ENCODE measurements at places on chromosomes 5 and 9.

DNA sequence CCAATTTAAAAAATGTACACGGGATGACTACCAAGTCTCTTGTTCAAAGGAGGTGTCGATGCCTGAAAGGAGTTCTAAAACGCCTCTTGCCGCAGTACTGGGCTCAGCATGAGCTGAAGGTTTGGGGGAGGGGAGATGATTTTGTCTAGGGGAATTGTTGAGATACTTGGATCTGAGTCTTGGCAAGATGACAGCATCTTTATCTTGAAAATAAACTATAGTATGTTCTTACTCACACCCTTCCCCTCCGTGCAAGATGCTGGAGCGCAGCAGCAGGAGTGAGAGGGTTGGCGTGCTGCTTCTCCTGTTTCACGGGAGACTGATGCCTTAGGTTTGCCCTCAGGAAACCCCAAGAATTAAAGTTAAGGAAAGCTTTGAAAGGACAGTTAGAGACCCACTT is 47.3 kb downstream of the FAM78A start:
- no peak for DNase-seq

- no peak for DNase-seq
These were observed 251.1 kb downstream of the EBF1 start for GRCh38 chr5:158848634-158849033.

DNA sequence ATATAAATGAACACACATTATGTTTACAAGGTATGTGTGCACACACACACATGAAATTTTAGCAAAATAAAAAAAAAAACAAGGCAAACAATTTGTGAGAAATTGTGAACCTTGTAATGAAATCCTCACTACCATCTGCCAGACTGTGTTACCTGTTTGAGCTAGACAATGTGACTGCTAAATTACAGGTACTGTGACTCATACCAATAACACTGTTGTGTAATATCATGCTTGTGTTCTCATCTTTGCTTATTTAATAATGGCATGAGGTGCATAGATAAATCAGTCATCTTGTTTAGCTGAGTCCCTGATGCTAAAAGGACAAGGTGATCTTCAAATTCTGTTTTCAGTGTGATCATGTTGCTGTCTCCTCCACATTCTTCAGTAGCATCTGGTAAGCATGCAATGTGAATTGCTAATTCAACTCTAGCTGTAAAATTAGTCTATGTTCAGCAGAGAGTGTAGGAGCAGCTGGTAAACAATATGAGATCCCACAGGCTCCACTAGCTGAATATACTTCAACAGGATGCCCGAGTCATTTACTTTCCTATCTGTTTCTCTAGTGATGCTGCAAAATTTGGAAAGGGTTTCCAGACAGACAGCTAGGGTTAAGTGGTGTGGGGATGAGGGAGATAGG is 966.3 kb upstream of the C9orf72 start:
- no peak for DNase-seq

GRCh38 chr9:90012949-90013348 is 408.1 kb downstream of the GADD45G start:
- DNase-seq: no peak

DNA sequence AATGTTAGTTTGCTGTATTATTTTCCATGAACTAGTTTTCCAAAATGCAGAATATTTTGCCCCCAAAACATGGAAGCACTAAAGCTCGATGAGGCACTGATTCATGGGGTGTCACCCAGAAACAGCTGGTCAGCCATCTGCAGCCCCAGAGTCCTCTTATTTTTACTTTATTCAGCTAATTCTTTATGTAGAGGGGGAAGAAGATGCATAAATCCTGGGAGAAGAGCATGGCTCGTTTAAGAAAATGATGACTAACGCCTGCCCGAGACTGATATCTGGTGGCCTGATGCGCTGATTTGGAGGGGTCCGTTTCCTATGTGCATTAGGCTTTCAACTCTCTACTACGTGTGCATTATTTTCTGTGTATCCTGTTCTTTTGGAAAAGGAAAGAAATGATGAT is 390.3 kb upstream of the MEF2C start:
- DNase-seq: no peak

- DNase-seq: no peak
These were observed 1.5 kb upstream of the MOB3B start for GRCh38 chr9:27530915-27531755.

DNA sequence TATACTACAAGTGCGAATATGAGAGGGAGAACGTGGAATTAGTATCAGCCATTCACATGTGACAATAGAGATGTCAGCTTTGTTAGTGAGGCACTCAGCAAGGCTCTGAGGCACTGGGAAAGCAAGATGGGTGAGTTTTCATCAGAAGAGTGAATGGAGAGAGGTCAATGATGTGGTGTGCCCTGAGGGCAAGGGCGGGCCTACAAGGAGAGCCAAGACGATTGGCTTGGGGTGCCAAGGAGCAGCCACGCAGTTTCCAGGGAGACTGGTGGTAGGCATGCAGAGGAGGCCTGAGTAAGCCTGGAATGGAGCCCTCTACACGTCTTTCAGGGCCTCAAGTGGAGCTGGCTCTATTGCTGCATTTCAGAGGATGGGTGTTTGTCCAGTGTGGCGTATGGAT is 24.7 kb downstream of the BTF3 start:
- no peak for DNase-seq

DNA sequence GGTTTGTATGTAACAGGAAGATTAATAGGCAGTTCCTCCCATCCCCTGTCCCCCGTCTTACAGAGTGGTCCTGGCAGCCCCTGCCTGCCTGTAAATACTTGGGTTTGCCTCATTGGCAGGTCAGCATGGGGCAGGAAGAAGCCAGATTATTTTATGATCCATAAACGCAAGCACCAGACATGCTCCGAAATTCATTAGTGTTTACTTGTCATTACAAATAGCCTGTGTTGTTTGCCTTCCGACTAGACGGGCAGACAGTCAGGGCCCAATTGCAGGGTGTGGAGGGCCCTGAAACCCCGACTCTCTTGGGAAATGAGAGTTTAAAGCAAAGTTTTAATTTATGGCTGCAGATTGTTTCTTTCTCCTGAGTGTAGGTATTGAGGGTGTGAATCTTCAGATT is 97.2 kb downstream of the RALGPS1 start:
- DNase-seq: no peak

DNA sequence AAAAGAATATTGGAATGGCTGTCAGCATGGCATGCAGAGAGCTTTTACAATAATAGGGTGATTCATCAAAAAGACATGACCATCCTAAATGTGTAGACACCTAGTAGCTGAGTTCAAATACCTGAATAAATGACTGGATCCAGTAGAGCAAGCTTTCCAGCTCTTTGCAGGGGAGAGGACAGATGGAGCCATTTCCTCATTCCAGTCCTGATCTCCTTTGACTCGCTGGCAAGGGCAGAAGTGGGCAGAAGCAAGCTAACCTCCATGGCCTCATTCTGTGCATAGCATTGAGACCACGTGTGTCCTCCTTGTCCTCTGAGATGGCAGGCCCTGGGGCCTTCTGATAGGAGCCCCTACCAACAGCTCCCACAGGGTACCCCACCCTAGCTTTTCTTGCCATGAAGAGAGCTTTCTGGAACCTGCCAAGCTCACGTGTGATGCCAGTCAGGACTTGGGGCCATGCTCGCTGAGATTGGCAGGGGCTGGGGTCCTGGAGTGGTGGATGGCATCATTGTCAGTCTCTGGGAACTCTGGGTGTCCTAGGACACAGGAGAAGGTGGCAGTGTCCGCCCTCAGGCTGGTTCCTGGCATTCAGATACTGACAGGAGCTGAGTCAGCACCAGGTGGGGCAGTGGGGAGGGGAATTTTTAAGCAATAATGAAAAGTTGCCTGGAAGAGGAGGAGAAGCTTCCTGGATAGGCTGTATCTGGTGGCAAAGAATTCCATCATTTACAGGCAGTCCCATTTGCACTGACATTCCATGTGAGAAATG is 33.6 kb downstream of the WWC1 start:
- no peak for DNase-seq

DNA sequence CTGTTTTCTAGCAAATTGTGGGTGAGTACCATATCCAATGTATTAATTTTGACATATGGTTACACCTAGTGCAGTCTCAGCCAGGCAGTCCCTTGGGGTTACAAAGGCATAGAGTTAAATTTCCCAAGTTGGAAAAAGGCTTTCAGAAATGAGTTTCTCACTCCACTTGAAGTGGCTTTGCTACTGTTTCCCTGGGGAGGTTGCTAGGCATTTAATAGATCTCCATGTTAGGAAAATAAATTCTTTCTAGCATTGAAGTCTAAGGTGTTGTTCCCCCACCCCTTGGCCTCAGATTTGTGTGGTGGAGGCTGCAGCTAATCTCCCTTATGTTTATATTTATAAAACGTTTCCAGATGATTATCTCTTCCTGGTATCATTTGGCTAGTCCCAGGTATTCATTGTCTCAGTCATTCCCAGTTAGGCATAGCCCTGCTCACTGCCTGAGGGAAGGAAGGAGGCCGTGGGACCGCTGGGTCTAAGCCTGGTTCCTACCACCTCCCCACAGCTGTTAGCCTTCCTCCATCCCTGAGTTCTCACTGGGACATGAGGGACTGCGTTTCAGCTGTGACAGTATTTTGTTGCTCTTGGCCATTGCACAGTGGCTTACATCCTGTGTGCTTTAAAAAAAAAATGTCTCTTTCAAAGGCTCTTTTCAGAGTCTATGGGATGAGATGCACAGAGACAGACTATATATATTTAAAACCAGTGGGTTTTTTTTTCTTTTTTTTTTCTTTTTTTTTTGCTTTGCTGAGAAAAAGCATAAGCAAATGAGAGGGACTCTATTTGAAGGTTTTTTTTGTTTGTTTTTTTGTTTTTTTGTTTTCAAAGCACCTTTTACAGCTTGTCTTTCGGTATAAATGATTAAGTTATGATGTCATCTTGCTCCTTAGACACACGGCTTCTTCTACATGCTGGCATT is 121.5 kb downstream of the MAST4 start:
- DNase-seq: no peak

DNA sequence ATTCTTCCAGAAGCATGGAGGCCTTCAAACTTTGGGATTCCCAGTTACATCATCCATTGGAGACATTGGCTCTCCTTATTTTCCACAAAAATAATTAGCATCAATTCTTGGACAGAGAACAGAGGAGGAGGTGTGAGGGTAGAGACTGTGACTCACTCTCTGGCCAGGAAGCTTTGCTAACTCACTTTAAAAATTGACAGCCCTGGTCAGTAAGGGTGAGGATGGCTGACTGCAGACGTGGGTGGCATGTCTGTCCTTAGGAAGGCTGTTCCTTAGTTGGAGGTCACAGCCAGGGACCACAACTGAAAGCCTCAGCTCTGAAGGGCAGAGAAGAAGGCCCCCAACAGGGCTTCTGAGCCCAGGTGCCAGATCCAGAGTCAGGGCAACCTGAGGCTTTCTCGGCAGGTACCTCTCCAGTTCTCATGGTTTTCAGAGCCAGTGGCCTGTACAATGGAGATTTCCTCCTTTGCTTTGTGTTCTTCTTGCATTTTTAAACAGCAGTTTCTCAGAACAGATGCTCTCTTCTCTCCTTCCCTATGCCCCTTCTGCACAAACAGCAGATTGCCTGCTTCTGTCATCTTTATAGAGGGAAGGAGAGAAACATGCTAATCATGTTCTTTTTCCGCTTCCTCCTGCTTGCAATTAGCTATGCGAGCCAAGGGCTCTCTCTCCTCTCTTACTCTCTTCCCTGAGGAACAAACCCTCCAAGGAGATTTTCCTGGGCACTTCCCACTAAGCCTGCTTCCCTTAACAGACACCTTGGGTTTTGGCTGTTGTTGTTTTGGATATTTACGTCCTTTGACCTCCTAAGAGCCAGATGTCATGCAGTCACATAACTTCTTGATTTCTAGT is 92.5 kb upstream of the ZNF366 start:
- no peak for DNase-seq

DNA sequence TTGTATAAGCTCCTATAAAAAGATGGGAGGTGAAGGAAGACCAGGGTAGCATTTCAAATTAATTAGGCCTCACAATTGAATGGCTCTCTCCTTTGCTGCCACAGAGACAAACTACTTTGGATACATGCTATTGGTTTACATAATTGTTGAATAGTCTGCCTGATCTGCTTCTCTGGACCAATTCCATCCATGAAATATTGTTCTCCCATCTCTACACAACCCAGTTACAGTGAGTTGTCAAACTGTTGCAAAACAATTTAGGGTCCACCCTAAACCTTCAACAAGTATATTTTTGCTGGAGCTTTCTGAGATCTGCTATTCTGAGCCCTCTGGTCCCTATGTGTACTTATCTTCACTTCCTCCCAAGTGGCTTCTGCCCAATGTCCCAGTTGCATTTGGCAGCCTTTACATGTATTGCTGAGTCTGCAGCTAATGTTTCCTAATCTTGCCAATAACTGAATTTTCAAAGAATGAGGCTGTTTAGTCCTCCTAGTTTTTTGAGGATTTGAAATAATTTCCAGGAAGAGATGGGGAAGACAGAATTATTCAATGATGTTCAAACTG is 38.9 kb downstream of the AGTPBP1 start:
- no peak for DNase-seq

- DNase-seq: no peak
These were observed 113.8 kb downstream of the ALDH1A1 start for GRCh38 chr9:72839085-72839484.

GRCh38 chr5:134784241-134784920 is 25.8 kb downstream of the DDX46 start:
- DNase-seq: no peak

Measured in stimulated activated CD8-positive, alpha-beta memory T cell treated with anti-CD3 and anti-CD28 coated beads, Interleukin-2, amount 100 ng/mL, for 1 hour (primary cell).